ENCODE measurements at places on chromosomes 6 and 20.

GRCh38 chr6:76174722-76175121 lies 102.3 kb upstream of the IMPG1 start:
- DNase-seq = no peak

DNA sequence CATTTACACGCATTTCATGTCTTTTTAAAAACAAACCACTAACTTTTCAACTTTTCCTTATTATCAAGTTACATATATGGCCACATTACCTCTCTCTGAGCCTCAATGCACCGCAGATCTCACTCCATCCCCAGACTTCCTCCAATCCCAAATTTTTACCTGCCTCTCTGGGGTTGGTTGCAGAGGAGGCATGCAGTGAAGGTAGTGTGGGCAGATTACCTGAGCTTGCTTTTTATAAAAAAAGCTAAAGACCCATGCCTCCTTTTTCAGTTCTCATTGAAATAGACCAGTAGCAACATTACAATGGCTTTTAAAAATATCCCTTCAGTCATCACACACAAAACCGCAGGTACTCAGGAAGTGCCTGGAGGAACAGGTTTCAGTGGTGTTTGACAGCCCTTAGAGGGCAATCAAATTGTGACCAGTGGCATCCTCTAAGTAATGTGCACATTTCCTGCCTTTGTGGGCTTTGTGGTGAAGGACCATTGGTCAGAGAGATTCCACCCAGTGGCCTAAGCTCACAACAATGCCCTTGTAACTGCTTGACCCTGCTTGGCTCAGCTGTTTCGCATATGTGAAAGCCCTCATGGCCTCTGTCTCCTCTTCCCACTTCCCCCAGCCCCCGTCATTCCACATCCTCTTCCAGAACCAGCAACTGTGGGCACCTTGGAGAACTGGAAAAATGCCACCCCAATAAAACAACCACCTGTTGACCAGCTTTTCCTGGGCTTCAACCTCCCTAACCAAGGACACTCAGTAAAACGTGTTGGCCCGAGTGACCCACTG lies 30.2 kb upstream of the IL17A start:
- no peak for DNase-seq

GRCh38 chr20:58567437-58567836 lies 52.2 kb upstream of the APCDD1L start:
- DNase-seq = no peak

DNA sequence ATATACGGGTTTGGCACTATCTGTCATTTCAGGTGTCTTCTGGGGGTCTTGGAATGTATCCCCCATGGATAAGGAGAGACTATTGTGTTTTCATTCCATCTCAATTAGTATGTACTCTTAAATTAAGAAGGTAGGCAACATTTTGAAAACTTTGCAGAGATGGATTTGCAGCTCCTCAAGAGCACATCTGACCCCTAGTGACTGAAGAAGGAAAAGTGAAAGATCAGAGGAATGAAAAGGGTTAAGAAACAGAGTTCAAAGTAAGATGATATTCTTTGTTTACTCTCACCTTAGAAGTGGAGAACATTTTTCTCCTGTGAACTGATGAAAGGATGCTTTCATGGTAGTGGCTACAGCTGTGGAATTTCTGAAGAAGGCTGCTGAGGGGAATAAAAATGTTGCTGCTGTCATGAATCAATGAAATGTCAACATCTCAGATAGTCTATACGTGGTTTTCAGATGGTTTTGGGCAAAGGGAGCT lies 41.5 kb downstream of the SH3BGRL2 start:
- DNase-seq = peak; percentile 32

DNA sequence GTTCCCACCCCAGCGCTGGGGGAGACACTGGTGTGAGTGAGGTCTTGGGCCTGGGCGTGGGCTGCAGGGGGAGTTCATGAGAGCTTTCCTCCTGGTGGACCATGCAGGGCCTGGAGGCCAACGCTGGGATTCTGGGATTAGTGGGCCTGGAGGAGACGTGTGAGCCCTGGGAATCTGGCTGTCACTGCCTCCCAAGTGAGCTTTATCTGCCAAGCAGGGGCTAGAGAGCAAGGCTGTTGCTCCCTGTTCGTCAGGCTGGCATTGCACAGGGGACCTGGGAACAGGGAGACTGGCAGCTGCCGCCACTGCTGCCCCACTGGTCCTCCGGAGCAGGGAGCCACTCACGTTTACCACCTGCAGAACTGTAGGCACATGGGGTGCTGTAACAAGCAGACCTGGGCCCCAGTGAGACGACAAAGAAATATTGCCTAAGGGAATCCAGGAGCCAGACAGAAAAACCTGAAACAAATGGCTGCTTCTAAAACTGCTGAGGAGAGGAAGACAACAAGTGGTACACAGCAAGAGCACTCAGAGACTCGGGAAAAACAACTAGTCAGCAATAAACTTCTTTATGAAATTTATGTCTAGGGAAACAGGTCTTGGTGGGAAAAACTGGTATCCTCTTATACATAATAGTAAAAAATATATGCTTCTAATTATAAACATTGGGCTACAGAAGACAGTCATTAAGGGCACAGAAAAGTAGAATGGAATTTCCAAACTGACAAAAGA lies 45.2 kb downstream of the PPP1R3G start:
- no peak for DNase-seq

DNA sequence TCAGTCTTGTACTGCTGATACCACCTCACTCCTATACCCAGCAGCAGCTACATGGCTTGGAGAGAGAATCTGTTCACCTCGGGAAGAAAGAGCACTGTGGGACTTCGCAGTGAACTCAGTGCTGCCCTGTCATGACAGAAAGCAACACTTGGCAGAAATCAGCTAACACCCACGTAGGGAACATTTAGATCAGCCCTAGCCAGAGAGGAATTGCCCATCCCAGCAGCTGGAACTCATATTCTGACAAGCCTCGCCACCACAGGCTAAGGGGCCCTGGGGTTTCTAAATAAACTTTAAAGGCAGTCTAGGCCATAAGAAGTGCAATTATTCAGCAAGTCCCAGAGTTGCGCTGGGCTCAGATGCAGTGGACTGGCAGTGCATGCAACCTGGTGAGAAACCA lies 1266.8 kb downstream of the GRIK2 start:
- no peak for DNase-seq

GRCh38 chr6:24195836-24196597 lies 70.0 kb downstream of the NRSN1 start:
- DNase-seq = no peak

DNA sequence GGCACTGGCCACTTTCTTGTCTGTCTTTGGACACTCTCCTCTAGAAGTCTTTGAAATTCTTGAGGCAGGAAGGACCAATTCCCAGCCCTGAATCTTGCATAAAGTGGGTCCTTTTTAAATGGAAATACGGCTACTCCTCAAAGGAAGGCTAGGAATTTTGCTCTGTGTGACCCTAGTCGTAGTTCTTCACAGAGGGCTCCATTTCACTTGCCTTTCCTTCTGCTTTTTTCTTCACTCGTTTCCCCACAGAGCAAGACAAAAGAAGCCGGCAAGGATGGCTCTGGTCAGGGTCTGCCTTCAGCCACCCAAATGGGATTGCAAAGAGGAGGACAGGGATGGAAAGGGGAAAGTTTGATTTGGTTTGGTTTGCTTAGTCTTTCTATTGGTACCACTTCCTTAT lies 25.8 kb downstream of the HLA-E start:
- DNase-seq = no peak

DNA sequence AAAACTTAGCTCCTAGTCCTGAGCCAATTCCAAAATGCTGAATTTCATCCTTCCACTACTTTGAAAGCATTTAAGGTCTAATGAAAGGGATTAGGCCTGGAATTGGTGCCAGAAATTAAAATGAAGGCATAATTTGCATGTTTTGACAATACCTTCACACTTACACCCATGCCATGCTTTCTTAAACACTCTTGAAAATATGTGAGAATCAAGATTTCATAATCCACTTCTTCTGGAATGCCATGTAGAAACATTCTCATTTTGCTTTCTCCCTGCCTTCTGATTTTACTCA lies 77.1 kb downstream of the ANKEF1 start:
- no peak for DNase-seq
